ENCODE measurements at places on chromosomes 7 and 10. TPM values are rescaled to one million over a fixed set of nuclear protein-coding genes. Genes with fewer than 3 reads are reported as not detected.
A peak's percentile ranks its signal among the peaks of the same experiment; 100 is the strongest.

GRCh38 chr10:78407966-78408365 is 374.3 kb downstream of the RPS24 start:
- no peaks in the 10 kb centered on the region for H3K36me3 ChIP-seq
- H3K27me3 ChIP-seq: peaks cover 42% of the 10 kb centered on the region

DNA sequence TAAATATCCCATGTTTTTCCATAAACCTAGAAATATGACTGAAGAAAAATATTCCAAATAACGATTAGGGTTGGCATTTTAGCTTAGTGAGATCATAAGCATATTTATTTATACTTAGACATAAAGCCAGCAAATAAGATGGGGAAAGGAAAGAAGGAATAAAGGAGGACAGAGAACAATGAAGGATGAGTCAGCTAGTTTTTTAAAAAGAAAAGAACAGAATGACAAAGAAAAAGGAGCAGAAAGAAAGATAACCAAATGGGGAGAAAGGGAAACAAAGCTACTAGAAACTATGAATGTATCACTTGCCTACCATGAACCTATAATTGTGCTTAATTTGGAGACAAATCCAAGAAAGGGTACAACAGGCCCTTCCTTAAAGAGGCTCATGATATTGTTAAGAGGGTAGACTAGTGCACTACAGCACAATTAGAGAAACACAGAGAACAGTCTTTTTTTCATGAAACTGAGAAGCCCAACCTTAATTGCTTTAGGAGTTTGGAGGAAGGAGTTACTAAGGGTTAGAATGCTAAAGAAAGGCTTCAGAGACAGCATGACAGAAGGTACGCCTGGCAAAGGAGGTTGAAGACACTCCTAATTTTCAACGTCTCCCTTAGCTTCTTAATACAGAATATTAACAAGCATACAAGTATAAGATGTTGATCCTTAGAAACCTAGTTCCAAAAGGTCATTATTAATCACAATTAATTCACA is 23.9 kb downstream of the HERPUD2 start:
- peaks cover 27% of the 10 kb centered on the region for H3K36me3 ChIP-seq
- peaks cover 4% of the 10 kb centered on the region for H3K4me1 ChIP-seq
- no peaks in the 10 kb centered on the region for H3K27me3 ChIP-seq
- no peak overlapping the region for H3K4me3 ChIP-seq
- DNase-seq: no peak

- H3K27me3 ChIP-seq: no peaks in the 10 kb centered on the region
- no peak for DNase-seq
- H3K4me3 ChIP-seq: no peak overlapping the region
- no peak overlapping the region for H3K27ac ChIP-seq
- peaks cover 51% of the 10 kb centered on the region for H3K36me3 ChIP-seq
- peaks cover 20% of the 10 kb centered on the region for H3K4me1 ChIP-seq
These were observed 84.7 kb downstream of the DLG5 start for GRCh38 chr10:77841711-77842375.

Gene SEMA3D
- not detected for polyA plus RNA-seq

Gene BHLHA15
- 1.1 TPM for polyA plus RNA-seq

DNA sequence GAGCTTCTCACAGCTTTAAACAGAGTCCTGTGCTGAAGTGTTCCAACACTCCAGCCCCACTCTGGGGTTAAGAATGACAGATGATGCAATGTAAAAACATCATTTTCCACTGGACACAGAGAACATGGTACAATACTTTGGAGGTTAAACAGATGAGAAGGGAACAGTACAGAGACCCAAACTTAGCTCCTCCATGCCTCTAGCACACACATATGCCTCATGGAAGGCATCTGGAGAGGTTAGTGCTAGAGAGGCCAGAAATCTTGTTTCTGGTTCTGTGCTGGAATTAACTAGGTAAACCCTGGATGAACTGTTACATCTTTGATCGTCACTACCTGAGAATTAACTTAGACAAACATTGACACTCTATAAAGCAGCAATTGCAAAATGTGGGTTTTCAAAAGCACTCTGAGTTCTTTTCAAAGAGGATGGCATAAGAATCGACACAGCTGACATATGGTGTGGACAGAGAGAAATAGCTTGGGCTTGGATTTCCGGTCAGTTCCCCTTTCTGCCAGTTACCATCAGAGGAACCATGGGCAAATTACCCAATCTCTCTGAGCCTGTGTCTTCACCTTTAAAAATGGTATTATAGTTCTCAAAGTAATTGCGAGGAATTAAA is 81.9 kb downstream of the KCNMA1 start:
- peaks cover 5% of the 10 kb centered on the region for H3K27me3 ChIP-seq
- no peaks in the 10 kb centered on the region for H3K36me3 ChIP-seq
- no peak overlapping the region for H3K4me3 ChIP-seq
- DNase-seq: no peak
- H3K4me1 ChIP-seq: no peaks in the 10 kb centered on the region

Gene GARIN1A
- 0.41 TPM for polyA plus RNA-seq

DNA sequence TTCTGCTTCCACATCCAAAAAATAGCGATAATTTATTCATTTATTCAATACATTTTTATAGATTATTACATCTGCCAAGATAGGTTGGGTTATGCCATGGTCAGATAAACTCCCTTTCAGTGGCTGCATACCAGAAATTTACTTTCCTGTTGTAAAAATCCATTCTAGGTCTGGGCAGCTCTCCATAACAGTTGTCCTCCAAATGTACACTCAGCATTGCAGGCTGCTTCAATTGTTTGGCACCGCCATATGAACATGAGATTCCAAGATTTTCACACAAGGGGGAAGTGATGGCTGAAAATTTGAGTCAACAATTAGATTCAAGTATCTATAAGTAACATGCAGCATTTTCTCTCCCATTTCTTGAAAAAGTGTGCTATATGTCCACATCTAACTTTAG is 568.7 kb downstream of the ETV1 start:
- no peak overlapping the region for H3K27ac ChIP-seq
- no peaks in the 10 kb centered on the region for H3K27me3 ChIP-seq
- no peak for DNase-seq
- H3K4me1 ChIP-seq: no peaks in the 10 kb centered on the region
- H3K4me3 ChIP-seq: no peak overlapping the region

Gene OR9A2
- polyA plus RNA-seq: not detected

DNA sequence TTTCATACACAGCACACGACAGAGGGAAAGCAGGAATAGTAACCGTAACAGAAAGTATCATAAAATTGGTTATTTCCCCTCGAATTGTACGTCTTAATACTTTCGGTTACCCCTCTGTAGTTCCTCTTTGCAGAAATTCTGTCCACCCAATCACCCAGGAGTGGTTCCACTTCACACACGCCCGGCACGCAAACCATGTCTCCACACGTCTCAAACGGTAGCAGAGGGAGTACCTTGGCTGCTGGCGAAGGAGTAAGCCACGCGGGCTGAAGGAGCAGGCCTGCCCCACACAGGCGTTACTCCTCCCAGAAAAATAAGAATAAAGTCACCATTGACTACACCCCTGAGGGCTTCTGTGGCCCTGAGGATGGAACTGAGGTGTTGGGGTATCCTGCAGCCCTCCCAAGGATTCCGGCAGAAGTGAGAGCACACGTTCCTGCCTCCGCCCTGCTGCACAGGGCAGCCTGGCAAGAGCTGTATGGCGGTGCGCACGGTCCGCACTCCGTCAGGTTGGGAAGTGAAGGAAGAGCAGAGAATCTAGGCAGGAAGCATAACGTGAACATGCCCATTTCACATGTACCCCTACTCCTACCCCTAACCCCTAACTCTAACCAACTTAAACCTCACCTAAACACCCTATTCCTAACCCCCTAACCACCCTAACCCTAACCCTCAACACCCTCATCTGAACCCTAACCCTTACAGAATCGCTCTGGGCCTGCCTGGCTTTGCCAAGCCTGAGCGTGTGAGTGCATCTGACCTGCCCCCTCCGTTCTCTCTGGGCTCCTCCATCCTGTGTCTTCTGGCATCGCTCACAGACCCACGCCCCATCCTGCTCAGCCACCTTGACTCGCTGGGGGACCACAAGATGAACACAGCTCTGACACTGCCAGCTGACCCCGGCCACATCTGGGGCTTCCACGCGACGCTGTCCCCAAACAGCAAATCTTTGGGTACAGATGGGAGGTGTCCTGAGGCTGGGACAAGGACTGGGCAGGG is 18.2 kb downstream of the GPR146 start:
- no peaks in the 10 kb centered on the region for H3K27me3 ChIP-seq
- H3K4me3 ChIP-seq: no peak overlapping the region
- H3K36me3 ChIP-seq: peaks cover 6% of the 10 kb centered on the region
- no peak for DNase-seq
- no peak overlapping the region for H3K27ac ChIP-seq

Gene MYH16
- polyA plus RNA-seq: 0.09 TPM

DNA sequence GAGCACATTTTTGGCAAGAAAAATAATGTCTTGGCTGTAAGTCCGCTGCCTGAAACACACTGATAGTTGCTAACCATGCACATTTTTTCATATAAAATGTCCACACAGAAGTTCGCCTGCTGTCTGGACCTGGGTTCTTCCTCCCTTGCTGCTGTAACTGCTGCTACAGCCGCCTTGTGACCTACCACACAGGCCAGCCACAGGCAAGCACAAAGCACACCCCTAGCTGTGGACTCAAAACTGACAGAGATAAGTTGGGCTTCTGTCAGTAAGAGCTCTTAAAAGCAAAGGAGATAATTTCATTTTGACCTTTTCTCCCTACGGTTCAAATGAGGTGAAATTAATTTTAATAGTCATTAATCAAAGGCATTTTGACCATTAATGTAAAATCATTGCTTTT is 354.7 kb downstream of the OTUD1 start:
- H3K36me3 ChIP-seq: no peaks in the 10 kb centered on the region
- no peak overlapping the region for H3K27ac ChIP-seq

DNA sequence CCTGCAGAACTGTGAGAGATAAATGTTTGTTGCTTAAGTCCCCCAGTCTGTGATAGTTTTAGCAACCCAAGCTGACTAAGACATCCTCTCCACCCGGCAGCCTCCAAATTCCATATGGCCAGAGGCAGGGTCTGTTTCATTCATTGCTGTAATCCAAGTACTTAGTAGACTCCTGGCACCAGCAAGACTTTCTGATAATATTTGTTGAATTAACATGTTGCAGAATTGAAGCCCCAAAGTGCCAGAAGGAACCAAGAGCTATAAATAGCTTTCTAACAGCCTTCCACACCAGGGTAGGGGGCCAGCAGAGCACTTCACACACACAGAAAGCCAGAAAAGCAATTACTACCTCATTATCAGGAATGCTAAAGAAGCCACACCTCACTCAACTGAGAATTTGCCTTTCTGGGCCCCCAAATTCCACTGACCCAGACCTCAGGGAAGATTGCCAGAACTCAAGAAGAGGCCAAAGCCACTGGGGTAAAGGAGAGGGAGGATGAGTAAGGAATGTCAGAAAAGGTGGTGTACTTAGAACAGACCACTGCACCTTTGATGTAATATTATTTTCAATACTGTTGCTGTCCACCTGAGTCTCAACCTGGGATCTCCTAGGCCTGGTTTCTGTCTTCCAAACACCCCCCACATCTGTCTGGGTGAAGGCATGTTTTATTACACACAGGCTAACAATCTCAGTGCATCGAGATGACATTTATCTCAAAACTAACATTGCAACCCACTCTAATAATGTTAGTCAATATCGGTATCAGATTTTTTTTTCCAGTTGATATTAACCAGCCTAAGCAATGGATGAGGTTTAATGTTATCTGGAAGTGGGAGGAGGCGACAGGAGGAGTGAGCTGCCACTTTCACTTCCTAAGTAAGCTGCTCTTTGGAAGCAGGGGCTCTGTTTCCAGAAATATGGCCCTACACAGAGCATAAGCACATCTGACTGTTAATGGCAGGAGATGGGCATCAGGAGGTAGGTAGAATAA is 5.5 kb downstream of the NOD1 start:
- H3K4me1 ChIP-seq: peaks cover 17% of the 10 kb centered on the region
- DNase-seq: no peak
- H3K4me3 ChIP-seq: no peak overlapping the region
- no peak overlapping the region for H3K27ac ChIP-seq

Gene SRPK2
- 18.6 TPM for polyA plus RNA-seq

GRCh38 chr10:11813855-11814567 is 9.1 kb upstream of the PROSER2 start:
- no peaks in the 10 kb centered on the region for H3K36me3 ChIP-seq
- H3K27me3 ChIP-seq: peaks cover 25% of the 10 kb centered on the region
- no peak for DNase-seq
- no peak overlapping the region for H3K27ac ChIP-seq
- H3K4me3 ChIP-seq: no peak overlapping the region
- H3K4me1 ChIP-seq: no peaks in the 10 kb centered on the region

GRCh38 chr7:99170730-99171074 is 26.8 kb upstream of the SMURF1 start:
- no peak overlapping the region for H3K4me3 ChIP-seq
- no peaks in the 10 kb centered on the region for H3K4me1 ChIP-seq
- H3K27ac ChIP-seq: no peak overlapping the region
- H3K27me3 ChIP-seq: peaks cover 53% of the 10 kb centered on the region
- H3K36me3 ChIP-seq: no peaks in the 10 kb centered on the region

DNA sequence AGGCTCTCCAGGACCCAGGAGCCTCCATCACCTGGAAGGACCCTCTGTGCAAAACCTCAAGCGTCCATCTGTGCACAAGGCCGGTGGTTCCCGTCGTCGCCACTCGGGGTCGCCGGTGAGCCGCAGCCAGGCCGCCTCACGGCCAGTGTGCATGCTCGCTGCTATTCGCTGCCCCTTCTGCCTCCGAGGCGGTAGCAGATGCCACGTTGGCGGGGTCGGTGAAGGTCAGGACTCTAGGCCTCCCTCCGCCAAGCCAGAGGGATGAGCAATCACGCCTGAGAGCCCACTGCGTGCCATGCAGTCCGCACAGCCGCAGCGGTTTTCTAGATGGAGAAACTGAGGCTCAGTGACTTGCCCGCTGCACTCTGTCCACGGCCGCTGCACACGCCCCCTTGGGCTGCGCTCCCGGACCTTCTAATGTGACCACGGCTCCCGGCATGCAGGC is 5.7 kb downstream of the UPK3B start:
- peak; percentile 77 for DNase-seq
- H3K27ac ChIP-seq: no peak overlapping the region
- H3K4me1 ChIP-seq: no peaks in the 10 kb centered on the region
- no peaks in the 10 kb centered on the region for H3K36me3 ChIP-seq

- no peak overlapping the region for H3K27ac ChIP-seq
- H3K27me3 ChIP-seq: no peaks in the 10 kb centered on the region
- H3K4me3 ChIP-seq: no peak overlapping the region
- H3K4me1 ChIP-seq: peaks cover 9% of the 10 kb centered on the region
These were observed 9.0 kb downstream of the C10orf71 start for GRCh38 chr10:49307921-49308320.

DNA sequence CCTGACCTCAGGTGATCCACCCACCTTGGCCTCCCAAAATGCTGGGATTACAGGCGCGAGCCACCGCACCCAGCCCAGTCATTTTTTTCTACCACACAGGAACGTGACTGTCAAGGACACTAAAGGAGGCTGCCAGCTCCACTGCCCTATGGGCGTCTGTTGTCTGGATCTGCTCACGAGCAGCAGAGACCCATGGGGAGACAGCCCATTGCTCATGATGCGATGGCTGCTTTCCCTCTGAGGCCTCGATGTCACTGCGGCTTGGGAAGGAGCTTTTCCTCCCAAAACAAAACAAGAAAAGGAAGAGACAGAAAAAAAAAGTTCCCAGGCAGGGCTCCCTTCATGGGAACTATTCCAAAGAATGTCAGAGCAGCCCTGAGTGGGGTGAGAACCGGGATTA is 70.5 kb downstream of the DENND2A start:
- no peak overlapping the region for H3K4me3 ChIP-seq
- DNase-seq: no peak
- no peak overlapping the region for H3K27ac ChIP-seq
- H3K36me3 ChIP-seq: no peaks in the 10 kb centered on the region
- H3K27me3 ChIP-seq: peaks cover 88% of the 10 kb centered on the region

- H3K4me1 ChIP-seq: no peaks in the 10 kb centered on the region
- H3K36me3 ChIP-seq: no peaks in the 10 kb centered on the region
- no peak overlapping the region for H3K4me3 ChIP-seq
- DNase-seq: peak; percentile 17
- no peak overlapping the region for H3K27ac ChIP-seq
These were observed 46.2 kb upstream of the ZNF716 start for GRCh38 chr7:57403601-57404342.

Data from K562 (cell line).